ENCODE measurements at places on chromosomes 7 and 10. TPM values are rescaled to one million over a fixed set of nuclear protein-coding genes. Genes with fewer than 3 reads are reported as not detected.

TMEM225B gene
- polyA plus RNA-seq: 1.7 TPM

OR2A1 gene
- 0.67 TPM for polyA plus RNA-seq

DPP6 gene
- 0.42 TPM for polyA plus RNA-seq

CRPPA gene
- polyA plus RNA-seq: 3.0 TPM

LRRD1 gene
- 0.42 TPM for polyA plus RNA-seq

ACSM6 gene
- polyA plus RNA-seq: 0.45 TPM

ABCB8 gene
- polyA plus RNA-seq: 17.6 TPM

MEOX2 gene
- 235 TPM for polyA plus RNA-seq

GDF10 gene
- 109 TPM for polyA plus RNA-seq

MOGAT3 gene
- not detected for polyA plus RNA-seq

GALNT17 gene
- polyA plus RNA-seq: 22.2 TPM

DNA sequence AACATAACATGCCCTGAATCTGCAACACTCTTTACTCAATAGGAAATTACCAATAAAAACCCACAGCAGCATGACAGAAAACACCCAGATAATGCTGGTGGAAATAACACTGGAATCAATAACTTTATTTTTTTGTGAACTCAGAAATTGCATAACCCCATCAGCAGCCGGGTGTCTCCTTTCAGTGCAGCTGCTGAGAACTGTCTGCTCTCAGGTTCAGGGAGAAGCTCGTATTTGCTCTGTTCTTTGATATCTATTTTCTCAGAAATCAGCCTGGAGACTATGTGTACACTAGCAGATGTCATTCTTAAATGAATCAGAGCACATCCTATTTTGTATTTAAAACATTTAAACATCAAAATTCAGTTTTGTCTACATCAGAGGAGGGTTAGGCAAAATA is 506.0 kb downstream of the POM121L12 start:
- DNase-seq: no peak

- no peak for DNase-seq
Measured at GRCh38 chr10:104850023-104850422, 208.9 kb downstream of the SORCS3 start.

- DNase-seq: peak; percentile 63
Measured at GRCh38 chr10:50417886-50418830, 166.8 kb upstream of the ASAH2 start.

- DNase-seq: no peak
Measured at GRCh38 chr7:158815083-158815799, 14.1 kb downstream of the ESYT2 start.

DNA sequence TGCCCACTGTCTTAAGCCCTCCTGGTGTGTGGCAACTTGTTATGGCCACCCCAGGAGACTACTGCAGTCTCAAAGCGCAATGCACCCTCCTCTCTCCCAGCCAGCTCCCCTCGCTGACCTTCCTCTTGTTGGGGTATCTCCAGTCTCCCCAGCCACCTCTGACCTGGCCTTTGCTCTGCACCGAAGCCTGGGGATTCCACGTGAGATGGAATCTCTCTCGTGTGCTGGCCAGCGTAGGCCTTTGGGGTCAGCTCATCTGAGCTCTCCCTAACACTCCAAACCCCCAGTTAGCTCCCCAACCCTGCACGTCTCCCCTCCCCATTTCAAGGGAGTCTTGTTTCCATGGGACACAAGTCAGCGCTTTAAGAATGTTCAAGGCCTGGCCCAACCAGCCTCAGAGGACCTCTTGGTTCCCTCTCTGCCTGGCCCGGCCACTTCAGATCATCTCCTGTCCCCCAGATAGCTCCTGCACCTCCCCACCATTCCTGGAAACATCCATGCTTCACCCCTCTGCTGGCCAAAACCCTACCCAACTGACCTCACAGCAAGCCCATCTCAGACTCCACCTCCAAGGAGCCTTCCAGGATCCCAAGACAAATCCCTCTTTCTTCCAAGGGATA is 11.2 kb downstream of the ITPRIP start:
- DNase-seq: no peak

DNA sequence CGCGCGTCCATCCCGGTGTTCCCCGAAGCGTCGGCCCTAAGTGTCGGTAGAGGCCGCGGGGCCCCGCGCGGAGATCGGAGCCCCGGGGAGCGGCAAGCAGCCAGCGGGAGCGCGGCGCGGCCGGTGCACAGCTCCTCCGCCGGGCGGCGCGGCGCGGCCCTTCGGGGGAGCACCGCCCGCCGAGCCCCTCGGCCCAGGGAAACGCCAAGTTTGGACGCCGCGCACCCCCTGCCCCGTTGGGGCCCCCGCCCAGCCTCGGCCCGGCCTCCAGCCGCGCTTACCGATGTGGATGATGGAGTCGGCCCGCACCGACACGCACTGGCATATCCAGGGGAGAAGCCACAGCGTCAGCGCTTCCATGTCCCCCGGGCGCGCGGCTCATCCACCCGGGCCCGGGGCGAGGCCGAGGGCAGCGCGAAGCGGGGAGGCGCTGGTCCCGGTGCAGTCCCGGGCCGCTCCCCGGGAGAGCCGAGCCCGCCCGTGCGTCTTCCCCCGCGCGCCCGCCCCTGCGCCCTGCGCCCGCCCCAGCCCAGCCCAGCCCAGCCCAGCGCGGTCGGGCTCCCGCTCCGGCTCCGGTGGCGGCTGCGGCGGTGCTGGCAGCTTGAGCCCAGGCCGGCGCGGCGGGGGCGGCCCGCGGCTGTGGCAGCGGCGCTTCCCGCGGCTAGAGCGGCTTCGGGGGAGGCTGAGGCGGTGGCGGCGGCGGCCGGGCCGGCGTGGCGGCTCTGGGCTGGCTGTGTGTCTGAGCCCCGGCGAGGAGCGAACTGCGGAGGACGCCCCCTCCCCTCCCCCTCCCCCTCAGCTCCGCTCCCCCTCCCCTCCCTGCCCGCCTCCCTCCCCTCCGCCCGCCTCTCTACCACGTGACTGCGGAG is at the start of gene GRID1:
Gene GRID1, minus strand, starts transcription at position 763 of the 869 bp plus-strand sequence.
- DNase-seq: no peak

GRCh38 chr7:139955109-139955820 is 107.5 kb downstream of the PARP12 start:
- no peak for DNase-seq

GRCh38 chr10:12098966-12099365 is 30.2 kb downstream of the DHTKD1 start:
- DNase-seq: no peak

DNA sequence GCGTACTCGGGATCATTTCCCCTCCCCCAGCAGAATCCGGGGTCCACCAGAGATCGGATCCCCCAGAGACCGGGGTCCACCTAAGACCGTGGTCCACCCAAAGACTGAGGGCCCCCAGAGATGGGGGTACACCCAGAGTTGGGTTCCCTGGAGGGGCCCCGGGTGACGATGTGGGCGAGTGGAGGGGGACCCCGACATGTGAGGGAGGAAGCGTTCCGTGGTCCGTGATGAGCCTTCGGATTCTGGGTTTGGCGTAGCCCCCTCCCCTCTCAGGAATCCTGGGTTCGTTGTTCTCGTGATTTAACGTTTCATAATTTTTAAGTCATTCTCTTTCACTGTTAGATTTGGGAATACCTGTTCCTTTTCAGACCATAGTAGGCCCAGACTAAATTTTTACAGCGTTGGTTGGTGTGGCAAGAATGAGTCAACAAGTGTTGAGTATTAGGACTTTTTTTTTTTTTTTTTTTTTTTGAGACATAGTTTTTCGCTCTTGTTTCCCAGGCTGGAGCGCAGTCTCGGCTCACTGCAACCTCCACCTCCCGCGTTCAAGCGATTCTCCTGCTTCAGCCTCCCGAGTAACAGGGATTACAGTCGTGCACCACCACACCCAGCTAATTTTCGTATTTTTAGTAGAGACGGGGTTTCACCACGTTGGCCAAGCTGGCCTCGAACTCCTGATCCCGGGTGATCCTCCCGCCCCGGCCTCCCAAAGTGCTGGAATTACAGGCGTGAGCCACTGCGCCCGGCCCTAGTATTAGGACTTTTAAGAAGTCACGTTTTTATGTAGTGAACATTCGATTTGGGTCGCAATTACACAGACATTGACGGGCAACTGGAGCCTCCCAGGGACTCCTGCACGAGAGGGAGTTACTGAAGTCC is 672 bp downstream of the GTPBP4 start:
- DNase-seq: no peak

DNA sequence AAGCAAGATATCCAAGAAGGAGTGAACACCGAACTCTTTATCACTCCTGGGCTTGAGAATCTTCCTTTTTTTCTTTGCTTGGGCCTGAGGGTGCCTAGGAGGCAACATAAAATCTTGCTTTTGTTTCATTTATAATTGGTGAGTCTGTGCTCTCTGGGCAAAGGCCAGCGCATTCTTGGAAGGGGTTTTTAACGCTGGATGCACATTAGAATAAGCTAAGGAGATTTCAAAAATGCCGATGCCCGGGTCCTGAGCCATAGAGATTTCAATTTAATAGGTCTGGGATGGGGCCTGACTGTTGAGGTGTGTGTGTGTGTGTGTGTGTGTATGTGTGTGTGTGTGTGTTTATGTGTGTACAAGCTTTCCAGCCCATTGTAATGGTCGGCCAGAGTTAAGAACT is 62.0 kb upstream of the SORCS3 start:
- no peak for DNase-seq

GRCh38 chr10:66572700-66573099 is 353.1 kb upstream of the LRRTM3 start:
- no peak for DNase-seq

DNA sequence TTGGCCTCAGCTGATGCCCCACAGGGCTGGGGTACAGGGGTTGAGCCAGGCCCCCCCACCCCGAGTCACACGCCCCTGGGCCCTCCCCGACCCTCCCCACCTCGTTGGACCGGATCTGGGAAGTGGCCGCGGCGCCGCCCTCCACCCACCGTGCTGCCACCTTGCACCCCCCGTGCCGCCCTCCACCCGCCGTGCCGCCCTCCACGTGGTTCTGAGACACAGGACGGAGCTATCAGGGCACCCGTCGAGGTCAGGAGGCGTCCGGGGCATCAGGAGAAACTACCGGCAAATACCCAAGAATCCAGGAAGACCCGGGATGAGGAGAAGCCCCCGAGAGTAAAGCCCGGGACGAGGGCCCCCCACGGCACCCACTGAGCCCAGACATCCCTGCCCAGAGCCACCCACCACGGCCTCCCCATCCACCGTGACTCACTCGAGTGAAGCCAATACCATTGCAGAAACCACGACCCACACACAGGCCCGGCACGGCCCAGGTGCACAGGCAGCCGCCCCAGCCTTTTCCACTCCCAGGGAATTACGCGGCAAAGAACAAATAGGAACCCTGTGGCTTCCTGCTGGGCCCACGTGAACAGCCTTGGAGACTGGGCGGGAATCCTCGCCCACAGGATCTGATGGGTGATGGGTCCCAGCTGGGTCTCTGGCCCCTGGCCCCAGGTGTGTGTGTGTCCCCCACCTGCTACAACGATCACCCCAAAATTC is 34.0 kb downstream of the ADAP1 start:
- no peak for DNase-seq

- DNase-seq: no peak
Measured at GRCh38 chr7:47514818-47515217, 67.1 kb downstream of the TNS3 start.

GRCh38 chr10:23111517-23112286 is 16.3 kb downstream of the MSRB2 start:
- no peak for DNase-seq

DNA sequence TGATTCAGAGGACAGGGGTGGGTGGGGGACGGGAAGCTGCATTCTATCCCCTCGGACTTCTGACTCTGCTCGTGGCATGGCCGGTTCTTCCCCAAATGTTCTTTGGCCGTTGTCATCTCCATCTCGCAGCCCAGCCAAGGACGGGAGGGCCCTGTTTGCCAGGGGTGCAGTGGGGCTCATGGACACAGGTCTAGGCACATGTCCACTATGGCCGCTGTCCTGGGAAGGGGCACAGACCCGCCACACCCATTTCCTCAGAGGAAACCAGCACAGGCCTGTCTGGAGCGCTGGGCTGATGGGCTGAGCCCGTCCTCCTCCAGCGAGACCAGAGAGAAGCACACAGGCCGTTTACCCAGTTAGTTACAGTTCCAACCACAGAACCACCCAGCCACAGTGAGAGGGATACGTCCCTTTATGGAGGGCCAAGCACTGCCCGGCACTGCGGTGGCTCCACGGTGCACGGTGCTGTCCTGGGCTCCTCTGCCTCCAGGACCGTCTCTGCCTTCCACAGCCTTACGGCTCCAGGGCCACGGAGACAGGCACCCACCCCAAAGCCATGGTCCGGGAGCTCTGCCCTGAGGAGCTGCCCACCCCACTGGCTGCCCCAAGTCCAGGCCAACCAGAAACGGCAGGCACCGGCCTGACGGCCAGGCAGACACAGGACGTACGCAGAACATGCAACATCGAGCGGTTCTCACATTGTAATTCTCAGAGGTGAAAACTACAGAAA is 20.2 kb downstream of the DPYSL4 start:
- no peak for DNase-seq

DNA sequence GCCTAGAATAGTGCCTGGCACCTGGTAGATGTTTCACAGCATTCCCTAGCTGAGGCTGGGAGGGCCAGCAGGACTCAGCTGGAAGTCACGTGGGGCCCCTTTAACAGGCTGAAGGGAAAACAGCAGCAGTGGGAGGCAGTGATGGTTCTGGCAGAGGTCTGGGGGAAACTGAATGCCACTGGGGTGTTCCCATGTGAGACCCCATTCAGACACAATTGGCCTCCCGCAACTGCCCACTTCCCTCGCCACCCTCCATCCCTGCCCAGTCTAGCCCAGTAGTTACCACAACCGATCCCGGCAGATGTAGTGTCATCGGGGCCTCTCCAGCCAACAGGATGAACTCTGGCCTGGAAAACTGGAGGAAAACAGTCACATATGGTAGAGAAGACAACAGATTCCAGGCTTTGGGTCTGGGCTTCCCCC is 38.3 kb downstream of the FRMPD2 start:
- no peak for DNase-seq

- peak; percentile 39 for DNase-seq
Measured at GRCh38 chr7:31114593-31115343, 62.7 kb downstream of the ADCYAP1R1 start.

DNA sequence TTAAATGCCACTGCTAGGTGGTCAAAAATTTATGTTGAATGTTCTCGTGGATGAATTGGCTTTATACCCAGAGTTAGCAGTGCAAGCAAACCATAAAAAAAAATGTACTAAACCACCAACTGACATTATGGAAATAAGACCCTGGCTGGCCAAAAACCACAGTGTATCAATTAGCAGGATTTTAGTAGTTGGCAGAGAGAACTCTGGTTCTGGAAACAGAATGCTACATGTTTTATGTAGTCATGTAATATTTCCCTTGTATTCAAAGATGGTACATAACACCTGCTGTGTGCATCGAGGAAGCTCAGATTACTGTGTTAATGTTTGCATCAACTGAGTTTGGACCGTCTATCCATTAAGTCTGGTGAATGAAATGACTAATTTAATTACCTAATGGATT is 618.5 kb downstream of the CCSER2 start:
- DNase-seq: no peak

Measured in right lung (tissue), 10 donors.